ENCODE measurements at places on chromosomes 7 and 10.

DNA sequence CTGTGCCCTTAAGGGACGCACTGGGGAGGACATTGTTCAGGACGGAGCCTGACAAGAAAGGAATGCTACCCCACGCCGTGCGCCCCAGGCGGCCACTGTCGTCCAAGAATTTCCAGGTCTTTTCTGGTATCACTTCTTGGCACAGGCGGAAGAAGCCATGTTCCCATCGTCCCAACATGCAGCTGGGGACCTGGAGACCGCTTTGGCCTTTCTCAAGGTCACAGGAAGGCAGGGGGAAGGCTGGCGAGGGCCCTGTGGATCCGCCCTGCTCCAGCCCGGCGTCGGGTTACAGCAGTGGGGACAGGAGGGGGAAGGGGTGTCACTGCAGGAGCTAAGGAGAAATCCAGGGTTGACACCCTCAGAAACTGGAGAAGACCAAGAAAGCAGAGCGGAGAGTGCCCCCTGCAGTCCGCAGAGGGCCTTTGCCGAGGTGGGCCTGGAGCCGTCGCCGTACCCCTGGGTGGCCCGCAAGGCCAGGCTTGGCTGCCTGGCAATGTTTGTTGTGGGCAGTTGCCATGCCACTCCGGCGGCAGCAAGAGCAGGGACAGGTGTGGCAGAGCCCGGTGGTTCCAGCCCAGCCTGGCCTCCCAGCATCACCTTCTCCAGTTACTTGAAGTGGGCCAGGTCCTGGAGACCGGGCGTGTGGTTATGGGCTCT is 104.1 kb downstream of the LHPP start:
- peak; percentile 14 for DNase-seq

DNA sequence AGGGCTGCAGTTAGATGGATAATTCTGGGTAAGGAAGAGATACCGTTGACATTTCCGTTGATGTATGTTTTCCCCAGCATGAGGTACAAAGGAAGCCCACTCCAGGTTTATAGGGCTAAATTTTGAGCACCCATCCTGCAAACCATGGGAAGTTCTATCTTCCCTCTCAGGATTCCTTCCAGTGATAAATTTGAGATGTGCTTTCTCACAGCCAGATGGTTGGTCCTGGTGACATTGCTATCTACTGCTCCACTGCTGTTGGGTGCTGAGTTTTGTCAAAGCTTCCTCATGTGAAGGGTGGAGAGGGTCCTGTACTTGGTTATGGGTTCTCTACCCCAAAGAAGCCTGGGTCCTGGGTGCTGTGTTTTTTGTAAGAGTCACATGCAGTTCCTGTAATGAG is 57.4 kb downstream of the CXCL12 start:
- DNase-seq = no peak

- DNase-seq = peak; percentile 84
Observed at GRCh38 chr10:103966671-103967447, at the start of gene SLK. Gene SLK, plus strand, starts transcription at chr10:103967140. Its CDS starts 606 bp downstream, at chr10:103967746.

DNA sequence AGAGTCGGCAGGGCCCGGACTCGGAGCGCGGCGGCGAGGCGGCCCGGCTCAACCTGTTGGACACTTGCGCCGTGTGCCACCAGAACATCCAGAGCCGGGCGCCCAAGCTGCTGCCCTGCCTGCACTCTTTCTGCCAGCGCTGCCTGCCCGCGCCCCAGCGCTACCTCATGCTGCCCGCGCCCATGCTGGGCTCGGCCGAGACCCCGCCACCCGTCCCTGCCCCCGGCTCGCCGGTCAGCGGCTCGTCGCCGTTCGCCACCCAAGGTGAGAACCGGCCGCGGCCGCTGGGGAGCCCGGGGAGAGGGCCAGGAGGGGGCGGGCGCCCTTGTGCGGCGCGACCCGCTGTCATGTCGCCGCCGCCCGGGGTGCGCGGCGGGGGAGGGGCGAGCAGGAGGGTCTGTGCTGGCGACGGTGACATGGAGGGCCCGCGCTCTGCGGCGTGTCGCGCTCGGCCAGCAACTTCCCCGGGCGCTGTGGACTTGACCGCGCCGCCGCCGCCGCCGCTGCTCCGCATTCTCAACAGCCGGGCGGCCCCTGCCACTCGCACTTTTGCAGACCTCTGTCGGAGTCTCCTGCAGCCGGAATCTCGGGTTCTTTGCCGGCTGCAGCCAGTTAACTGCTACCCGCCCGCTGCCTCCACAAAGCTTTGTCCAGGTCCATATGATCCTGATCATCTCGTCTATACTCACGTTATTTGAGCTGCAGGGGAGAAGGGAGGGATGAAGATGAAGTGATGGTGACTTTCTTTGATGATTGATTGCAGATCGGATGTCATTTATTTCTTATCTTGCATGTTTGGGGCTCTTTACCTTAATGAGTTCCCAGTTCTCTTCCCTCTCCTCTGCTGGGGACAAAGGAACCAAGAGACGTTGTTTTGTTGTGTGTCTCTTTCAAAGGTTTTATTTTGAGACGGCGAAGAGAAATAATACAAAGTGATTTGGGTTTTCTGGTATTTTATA is 869 bp downstream of the TRIM24 start:
- DNase-seq = peak; percentile 79

DNA sequence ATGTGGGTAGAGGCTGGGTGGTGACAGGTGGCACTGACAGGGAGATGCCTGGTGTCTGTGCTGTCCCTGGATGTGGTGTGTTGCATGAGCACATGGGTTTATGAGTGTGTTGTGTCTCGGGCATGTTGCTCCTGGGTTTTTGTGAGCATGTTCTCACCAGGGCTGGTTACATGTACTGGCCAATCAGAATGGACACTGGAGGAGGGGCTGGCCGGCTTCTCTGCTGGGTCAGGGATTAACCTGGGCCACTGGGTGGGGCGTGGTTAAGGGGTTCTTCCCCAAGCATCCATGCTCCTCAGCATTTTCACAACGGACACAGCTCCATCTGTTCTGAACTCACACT is 20.8 kb upstream of the VOPP1 start:
- DNase-seq = peak; percentile 79

GRCh38 chr7:1678081-1678543 is 8.0 kb downstream of the ELFN1 start:
- peak; percentile 70 for DNase-seq

GRCh38 chr10:100697070-100697469 is 48.3 kb upstream of the PAX2 start:
- no peak for DNase-seq

GRCh38 chr7:26684447-26684846 is 179.9 kb downstream of the SKAP2 start:
- DNase-seq = no peak

- no peak for DNase-seq
Observed at GRCh38 chr10:80064120-80064886, 14.2 kb upstream of the TMEM254 start.

GRCh38 chr7:18515067-18515466 is 19.5 kb downstream of the HDAC9 start:
- no peak for DNase-seq

DNA sequence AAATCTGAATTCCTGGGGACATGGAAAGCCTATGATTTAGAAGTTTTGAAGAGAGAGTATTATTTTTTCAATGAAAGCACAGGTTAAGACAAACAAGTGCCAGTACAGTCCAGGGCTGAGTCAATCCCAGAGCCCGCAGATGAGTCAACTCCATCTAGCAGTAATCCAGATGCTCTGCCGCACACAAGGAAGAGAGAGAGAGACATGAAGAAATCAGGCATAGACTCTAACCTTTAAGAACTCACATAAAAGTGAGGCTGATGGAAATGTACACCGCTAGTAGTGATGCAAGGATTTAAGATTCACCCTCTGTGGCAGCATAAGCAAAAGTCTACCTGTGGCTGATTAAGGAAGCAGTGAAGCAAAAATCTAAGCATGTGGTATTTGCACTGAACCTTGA is 651.5 kb downstream of the TNS3 start:
- no peak for DNase-seq

DNA sequence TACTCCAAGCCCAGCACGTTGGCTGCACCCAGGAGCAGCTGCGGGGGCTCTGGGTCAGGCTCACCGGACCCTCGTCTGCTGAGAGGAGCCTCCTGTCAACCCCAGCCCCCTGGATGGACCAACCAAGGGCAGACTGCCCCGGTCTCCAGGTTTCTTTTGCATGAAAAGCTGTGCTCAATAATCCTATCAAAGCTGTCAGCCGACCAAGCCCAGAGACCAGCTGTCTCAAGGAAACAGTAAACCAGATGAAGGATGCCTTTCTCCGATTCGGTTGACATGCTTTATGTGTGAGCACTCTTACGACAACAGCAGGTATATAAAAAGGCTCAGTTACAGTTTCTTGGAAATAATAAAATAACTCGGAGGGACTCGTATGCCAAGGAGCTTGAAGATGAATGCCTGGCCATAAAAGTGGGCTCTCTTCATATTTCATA is 71.6 kb upstream of the BAIAP2L1 start:
- no peak for DNase-seq

GRCh38 chr10:71846816-71847215 is 4.2 kb downstream of the PSAP start:
- no peak for DNase-seq

- peak; percentile 30 for DNase-seq
Observed at GRCh38 chr10:62817121-62817765, 1.1 kb upstream of the EGR2 start.

DNA sequence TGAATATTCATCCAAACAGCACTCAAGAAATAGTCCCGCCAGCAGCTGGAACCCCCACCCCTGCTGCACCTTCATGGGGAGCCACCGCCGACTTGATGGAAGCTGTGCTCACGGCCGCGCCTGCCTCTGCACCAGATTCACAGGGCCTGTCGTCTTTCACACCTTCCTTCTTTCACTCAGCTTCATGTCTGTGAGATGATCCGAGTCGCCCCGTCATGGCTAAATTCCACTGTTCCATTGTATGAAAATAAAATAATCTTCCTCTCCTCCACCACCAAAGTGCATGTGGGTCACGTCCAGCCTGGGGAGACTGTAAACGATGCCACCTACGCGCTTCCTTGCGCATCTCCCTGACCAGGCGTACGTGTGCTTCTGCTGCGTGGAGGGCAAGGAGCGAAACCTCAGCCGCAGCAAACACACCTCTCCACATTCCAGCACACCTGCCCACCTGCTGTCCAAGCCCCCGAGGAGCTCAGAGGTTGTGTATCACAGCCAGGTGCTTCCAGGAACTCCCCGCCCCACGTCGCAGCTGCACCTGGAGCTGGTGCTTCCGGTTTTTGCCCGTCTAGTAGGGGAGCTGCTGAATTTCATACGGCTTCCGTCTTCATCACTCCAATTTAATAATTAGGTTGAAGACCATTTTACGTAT is 137.0 kb downstream of the PTPRN2 start:
- DNase-seq = peak; percentile 44

DNA sequence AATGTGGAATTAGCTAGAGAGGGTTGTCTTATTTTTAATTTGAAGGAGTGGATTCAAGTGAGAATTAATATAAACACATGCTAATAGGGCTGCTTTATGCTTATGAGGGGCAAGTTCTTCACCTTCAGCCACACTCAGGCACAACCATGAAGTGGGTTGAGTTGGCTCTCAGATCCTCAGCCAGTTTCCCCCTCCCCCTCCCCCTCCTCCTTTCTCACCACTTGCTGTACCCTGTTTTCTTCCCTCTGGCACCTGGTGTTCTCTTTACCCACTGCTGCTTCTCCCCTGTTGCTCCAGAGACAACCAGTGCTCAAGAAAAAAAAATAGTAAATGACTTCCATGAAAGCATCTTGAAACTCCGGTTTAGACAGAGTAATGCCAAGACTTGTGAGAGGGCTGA is 1083.3 kb downstream of the CNTNAP2 start:
- no peak for DNase-seq

DNA sequence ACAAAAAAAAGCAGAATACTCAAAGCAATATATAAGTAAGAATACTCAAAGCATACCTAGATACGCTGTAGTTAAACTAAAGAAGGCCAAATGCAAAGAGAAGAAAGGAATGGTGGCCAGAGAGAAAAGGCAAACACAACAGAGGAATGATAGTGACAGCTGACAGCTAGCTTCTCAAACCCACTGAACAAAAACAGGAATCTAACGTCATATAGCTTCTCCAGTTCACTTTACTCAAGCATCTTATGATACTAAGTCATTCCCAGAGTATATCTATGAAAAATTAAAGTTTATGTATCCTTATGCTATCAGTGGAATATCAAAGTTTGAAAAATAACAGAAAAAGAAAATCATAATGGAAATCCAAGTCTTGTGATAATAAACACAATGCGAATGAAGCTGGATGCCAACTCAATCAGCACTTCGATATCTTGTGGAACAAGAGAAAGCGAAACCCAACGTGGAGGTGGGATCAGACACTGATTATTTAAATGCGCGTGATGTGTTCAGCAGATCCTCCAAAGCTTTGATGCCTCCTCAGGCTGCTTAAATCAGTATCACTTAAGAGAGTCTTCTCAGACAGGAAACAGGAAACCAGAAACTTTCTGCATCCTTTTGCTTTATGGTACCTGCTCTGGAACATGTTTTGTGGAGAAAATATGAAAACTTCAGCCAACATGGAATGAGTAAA is 102.8 kb downstream of the PIP4K2A start:
- no peak for DNase-seq

DNA sequence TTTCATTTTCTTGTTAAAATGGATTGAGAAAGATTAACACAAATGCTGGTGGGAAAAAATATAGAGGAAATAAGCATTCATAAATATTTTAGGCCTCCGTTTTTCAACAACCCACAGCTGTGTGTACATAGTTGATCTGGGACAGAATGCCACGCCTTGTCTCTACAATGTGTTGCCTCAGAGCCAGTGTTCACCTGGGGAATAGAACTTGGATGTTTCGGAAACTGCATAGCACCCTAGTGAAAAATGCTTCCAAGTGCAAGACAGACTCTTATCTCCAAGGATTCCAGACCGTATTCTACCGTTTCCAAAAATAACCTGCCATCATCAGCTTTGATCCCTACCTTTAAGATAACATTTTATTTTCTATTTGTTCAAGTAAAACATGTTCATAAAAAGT is 260.9 kb downstream of the SDK1 start:
- no peak for DNase-seq

GRCh38 chr7:36217961-36218284 is 64.9 kb downstream of the EEPD1 start:
- no peak for DNase-seq

DNA sequence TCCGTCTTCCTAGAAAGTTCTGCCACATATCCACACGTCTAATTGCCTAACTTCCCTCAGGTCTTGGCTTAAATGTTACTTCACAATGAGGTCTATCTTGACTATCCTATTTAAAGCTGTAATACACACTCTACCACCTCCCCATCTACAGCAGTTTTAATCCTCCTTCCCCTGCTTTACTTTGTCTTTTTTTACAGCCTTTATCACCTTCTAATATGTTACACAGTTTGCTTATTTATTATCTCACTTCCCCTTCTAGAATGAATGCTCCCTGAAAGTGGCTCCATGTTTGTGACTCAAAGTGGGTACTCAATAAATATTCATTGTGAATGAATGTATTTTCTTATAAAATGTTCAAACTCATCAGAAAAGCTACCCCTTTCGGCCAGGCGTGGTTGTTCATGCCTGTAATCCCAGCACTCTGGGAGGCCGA is 13.6 kb upstream of the MICU1 start:
- DNase-seq = no peak

GRCh38 chr7:149125189-149125862 is 798 bp downstream of the ZNF425 start:
- DNase-seq = peak; percentile 21

DNA sequence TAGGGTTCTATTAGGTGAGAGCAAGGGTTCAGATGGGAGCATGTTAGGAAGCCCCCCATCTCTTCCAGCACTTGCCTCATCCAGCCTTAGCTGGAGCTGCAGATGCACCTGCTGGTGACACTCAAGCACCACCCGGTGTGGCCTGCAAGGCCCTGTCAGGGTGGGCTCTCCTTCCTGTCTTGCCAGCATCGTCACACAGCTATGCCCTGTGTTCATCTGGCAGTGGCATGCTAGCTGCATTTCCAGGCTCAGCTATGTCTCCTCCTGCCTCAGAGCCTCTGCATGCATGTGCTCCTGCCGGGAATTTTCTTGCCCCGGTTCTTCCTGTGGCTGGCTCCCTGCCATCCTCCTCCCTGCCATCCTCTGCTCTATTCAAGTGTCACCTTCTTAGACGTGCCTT is 129.7 kb upstream of the KLF6 start:
- no peak for DNase-seq

All from RPMI8226 (cell line).